NCI-H524 (cell line): ENCODE measurements at places on chromosomes 1 and 21.

DNA sequence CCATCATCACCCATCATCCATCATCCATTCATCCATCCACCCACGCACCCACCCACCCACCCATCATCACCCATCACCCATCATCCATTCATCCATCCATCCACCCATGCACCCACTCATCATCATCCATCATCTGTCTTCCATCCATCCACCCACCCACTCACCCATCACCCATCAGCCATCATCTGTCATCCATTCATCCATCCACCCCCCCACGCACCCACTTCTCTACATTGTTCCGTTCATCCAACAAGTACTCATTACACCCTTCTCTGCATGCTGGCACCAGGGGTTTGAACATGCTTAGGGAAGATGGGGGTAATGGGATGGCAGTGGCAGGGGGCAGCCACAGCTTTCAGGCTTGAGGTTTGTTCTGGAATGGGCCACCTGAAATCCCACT is 82.1 kb downstream of the ADARB1 start:
- DNase-seq = no peak

GRCh38 chr1:26418865-26419349 is 8.3 kb downstream of the LIN28A start:
- DNase-seq = no peak

GRCh38 chr1:191895462-191896058 is 262.7 kb upstream of the RGS18 start:
- DNase-seq = no peak

- DNase-seq = no peak
These were observed 144.2 kb upstream of the KRTAP19-8 start for GRCh38 chr21:31182231-31183140.

- no peak for DNase-seq
These were observed 20.3 kb upstream of the PM20D1 start for GRCh38 chr1:205870236-205870635.

GRCh38 chr1:55196433-55197035 is 18.6 kb downstream of the USP24 start:
- no peak for DNase-seq

- DNase-seq = peak; percentile 62
These were observed 14.0 kb upstream of the CDA start for GRCh38 chr1:20574686-20575540.

DNA sequence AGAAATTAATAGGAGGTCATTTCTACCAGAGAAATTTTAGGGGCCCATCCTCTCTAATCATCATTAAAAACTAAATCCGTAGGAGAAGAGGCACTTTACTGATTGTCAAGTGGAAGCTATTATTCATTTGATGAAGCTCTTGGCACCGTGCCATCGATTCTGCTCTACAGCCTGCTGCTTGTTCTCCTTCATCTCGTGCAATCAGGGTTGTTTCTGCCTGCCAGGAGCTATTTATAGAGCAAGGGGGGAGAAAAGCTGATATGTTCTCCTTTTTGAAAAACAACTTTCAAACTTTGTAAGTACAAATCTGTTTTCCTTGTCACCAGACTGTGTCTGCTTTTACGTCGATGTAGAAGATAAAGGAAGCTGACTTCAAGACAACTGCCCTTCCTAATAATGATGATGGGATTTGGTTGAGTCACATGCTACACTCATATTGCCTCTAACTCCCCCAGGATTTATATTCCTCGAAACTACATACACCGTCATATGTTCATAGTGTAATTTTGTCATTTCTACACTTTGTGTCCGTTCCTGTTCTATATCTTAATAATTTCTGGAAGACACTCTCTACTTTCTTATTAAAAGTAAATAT is 169.6 kb upstream of the LHX8 start:
- peak; percentile 95 for DNase-seq

DNA sequence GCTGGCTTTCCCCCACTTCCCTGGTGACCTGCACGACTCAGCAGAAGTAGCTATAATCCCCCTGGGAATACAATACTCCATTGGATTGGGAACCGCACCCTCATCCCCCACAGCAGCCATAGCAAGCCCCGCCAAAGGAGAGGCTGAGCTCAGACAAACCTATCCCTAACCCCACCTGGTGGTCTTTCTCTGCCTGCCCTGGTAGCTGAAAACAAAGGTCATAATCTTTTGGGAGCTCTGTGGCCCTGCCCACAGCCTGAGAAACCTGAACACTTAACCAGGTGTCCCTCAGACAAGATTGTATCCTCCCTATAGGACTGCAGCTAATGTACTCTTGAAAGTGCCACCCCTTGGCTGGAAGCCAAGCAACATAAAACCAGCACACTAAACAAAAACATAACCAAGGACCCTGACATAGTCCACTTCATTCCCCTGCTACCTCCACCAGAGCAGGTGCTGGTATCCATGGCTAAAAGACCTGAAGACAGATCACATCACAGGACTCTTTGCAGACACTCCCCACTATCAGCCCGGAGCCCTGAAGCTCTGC is 71.6 kb upstream of the RUNX1 start:
- no peak for DNase-seq

GRCh38 chr1:111507411-111508201 is 4.2 kb upstream of the ADORA3 start:
- no peak for DNase-seq

- DNase-seq = no peak
These were observed 6.8 kb downstream of the OLIG2 start for GRCh38 chr21:33032434-33033047.

DNA sequence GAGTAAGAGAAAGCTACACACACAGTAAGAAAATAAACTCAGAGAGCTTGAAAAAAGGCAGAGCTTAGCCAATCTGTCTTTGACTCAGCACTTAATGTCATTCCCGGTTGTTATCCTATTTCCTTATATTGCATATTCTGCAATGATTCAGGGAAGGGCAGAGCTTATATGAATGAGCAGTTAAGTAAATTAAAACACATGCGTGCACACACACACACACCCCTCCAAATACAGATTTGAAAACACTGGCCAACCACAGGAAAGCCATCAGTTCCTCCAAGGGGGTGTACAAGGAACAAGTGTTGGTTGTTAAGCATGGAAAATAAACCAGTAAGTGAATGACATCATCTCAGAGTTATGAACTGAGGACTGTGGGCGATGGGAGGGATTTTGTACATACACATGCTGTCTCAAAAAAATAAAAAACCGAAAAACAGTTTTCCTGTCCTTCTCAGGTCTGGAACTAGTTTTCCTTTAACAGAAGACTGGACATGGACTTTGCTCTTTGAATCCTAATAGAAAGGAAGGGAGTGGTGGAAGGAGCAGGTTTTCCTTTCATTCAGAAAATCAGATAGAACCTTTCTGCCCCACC is 1.0 kb downstream of the IQGAP3 start:
- no peak for DNase-seq

DNA sequence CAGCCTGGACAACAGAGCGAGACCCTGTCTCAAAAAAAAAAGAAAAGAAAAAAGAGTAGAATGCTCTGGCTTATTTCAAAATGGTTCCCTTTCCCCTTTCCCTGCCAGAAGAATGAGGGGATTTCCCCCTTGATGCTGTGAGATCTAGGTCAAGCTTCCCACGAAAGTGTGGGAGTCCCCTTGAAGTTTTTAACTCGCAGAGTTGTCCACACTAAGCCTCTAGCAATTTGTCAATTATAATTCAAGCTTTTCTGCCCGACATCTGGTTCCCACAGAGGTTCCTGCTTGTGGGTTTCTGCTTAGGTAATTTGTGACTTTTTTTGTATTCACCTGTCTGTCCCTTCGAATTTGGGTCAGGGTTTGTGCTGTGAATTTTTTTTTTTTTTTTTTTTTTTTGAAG is 62.8 kb downstream of the ZFYVE9 start:
- DNase-seq = no peak

DNA sequence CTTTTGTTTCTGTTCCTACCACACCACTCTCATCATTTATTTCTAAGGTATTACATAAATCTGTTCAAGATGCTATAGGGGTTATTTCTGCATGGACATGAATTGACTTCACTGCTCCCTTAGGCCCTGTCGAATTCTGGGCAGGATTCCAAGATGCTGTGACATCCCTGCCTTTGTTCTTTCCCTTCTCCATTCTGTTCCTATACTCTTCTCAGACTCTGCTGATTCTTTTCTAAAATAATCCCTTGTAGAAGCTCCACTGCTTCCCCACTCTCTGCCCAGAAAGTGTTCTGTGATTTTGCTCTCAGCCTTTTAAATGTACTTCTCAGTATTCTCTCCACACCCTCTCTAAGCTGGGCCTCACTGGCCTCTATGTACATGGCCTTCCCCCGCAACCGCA is 99.2 kb downstream of the PHTF1 start:
- no peak for DNase-seq

DNA sequence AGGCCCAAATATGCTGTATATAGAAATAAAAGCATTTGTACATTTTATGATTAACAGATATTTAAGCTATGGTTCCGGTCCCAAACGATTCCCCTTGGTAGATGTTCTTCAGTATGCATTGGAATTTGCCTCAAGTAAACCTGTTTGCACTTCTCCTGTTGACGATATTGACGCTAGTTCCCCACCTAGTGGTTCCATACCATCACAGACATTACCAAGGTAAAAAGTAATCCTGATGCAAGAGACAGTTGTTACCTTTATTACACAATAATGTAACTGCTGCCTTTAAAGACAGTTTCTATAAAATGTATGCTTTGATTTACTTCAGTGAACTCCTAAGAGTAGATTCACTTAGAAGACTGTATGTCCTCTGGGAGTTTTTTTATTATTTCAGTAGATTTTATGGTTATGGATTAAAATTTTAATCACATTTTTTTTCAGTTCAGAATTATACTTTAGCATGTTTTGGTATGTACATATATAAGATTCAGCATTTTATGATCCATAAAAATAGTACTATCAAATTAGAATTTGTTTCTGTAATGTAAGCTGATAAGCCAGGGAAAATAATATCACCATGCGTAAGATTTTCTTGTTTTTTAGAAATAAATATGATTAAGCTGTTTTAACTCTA is 96.5 kb downstream of the USP25 start:
- peak; percentile 54 for DNase-seq

GRCh38 chr1:178947677-178947981 is 76.8 kb upstream of the ANGPTL1 start:
- DNase-seq = no peak

- DNase-seq = no peak
These were observed 187.8 kb upstream of the JUN start for GRCh38 chr1:58971629-58972140.

- no peak for DNase-seq
These were observed 7.8 kb downstream of the KCNJ10 start for GRCh38 chr1:160062230-160062532.

GRCh38 chr1:107777664-107778047 is 187.3 kb downstream of the VAV3 start:
- DNase-seq = no peak

- no peak for DNase-seq
These were observed 3.0 kb downstream of the SRP9 start for GRCh38 chr1:225780630-225781029.

DNA sequence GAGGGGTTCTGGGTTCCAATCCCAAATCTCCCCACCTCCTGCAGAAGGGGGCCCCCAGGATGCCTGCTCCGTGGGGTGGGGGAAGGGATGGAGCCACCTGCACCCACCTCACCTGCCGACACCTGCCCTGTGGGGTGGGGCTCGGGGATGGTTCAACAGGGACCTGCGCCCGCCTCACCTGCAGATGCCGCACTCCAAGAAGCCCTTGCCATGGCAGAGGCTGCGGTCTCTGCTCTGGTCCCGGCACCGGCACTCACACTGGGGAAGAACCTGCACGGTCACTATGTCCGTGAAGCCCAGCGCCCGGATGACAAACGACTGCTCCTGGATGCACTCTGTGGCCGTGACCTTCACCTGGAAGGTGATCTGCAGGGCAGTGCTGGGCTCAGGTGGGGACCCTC is 18.1 kb upstream of the PTTG1IP start:
- DNase-seq = no peak

DNA sequence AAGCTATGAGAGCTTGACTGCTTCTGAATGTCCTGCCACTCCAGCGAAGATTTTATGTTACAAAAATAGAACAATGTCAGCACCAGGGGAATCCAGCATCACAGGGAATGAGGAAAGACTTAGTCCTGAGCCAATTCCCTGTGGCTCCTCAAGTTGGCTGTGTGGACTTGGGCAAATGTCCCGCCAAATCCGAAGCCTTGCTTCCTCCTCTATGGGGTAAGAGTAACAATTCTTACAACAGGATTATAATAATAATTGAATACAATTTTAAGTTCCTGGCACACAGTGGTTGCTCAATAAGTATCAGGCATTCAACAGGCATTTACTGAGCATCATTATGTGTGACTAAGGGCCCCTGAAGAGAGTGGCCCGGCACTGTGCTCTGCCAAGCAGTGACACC is 44.4 kb downstream of the STPG1 start:
- no peak for DNase-seq

DNA sequence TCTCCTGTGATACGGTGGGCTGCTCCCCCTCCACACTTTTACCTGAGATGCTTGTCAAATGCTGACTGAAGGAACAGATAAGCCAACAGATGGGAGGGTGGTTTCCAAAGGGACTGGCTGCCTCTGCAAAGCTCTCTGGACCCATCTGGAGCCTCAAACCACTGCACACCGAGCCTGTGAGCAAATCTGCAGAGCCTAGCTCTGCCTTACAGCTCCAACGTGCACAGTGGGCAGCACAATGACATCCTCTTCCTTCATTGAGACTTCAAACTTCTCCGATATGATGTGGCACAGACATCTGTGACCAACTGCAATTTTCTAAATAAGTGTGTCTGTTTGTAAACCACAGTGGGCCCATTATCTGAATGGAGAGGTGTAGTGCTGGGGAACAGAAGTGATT is 26.2 kb upstream of the KNCN start:
- no peak for DNase-seq

DNA sequence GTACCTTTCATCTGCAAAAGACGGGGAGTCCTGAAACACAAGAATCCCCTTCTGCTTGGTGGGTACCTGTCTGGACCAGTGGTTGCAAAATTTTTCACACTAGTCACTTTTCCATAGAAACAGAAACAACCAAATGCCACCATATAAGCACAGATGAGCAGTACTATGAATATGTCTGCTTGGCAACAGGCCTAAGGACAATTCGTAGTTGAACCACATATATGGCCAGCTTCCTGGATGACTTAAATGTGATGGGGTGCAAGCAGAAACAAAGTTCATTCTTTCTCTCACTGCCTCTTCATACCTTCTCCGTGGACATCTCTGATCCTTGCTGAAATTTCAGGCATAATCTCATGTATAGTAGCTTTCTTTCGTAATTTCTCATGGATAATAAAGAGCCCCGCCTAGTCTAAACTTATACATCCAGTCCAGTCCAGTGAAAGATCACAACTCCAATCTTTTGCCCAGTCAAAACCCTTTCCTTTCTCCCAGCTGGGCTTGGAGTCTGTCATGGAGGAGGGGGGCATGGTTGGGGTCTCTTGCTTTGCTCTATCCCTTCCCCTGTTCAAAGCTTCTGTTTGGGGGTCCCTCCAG is 7.0 kb downstream of the FCAMR start:
- no peak for DNase-seq

DNA sequence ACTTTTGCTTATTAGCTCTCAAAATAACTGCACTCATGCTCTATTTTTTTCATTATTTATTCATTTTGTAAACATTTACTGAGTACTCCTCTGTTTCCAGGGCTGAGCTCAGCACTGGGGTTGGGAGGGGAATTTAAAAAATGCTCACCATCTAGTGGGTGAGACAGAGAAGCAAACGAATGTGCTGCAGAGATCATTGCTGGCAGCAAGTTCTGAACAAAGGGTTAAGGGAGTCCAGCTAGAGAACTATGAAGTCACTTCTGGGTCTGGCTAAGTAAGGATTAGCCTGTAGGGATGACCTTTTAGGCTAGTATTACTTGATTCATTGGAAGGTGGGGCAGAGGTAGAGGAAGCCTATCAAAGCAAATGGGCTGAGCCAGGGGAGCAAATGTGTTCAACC is 99.1 kb upstream of the ZNF644 start:
- DNase-seq = no peak

GRCh38 chr1:46244656-46245371 is 2.7 kb upstream of the RAD54L start:
- no peak for DNase-seq
